ENCODE measurements at places on chromosomes 16 and 17.

- DNase-seq, result peak; percentile 84
Measured at GRCh38 chr17:8125154-8125946, 1.4 kb upstream of the HES7 start.

DNA sequence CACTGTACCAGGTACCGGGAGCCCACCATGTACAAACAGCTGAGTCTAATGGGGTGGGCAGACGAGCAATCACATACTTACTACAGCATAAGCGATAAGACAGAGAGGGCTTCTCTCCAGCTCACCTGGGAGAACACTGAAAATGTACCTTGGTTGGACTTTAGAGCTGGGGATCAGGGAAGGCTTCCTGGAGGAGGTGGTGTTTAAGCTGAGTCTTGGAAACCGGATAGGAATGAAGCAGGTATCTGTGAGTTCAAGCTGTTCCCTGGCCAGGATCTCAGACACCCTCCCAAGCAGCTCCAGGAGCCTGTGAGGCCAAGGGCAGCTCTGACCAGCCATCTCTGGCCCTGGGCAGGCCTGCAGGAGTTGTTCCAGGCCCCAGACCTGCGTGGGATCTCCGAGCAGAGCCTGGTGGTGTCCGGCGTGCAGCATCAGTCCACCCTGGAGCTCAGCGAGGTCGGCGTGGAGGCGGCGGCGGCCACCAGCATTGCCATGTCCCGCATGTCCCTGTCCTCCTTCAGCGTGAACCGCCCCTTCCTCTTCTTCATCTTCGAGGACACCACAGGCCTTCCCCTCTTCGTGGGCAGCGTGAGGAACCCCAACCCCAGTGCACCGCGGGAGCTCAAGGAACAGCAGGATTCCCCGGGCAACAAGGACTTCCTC, 8.0 kb upstream of the SERPINF1 start:
- DNase-seq, result no peak

GRCh38 chr17:55160501-55160900, 104.3 kb upstream of the HLF start:
- DNase-seq, result no peak

DNA sequence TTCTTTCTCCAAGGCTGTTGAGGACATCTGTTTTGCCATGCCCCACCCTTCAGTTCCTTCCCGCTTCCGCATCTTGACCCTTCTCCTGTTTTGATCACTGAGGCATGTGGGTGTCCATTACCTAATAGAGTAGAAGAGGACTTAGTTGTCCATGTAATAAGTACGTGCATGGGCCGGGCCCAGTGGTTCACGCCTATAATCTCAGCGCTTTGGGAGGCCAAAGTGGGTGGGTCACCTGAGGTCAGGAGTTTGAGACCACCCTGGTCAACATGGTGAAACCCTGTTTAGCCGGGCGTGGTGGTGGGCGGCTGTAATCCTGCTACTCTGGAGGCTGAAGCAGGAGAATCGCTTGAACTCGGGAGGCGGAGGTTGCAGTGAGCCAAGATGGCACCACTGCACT, 637.8 kb upstream of the EEF2KMT start:
- no peak for DNase-seq

DNA sequence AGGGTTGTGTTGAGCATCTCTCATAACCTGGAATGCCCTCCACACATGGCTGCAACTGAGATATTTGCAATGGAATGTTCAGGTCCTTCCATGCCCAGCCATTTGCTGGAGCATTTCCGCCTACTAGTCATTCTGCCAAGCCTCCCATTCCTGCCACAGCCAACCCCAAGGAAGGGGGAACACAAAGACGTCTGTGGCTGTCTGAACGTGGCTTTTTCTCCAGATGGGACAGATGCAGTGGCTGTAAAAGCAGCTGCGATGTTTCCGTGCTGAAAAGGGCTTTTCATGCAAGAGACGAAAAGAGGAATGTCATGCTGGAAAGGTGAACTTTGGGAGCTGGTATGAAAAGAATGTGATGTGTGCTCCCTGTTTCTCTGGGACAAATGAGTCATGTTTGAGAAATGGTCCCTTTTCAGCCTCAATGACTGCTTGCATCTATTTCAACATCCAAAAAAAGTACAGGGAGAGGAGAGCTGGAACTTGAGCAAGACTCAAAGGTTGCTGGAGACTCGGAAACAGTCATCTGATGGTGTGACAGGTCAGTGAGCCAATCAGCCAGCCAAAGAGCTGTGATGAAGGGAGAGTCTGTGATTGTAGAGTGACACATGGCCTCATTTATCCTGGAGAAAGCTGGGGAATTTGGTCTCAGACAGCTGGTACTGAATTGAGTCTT, 208.9 kb downstream of the SHISA9 start:
- no peak for DNase-seq

DNA sequence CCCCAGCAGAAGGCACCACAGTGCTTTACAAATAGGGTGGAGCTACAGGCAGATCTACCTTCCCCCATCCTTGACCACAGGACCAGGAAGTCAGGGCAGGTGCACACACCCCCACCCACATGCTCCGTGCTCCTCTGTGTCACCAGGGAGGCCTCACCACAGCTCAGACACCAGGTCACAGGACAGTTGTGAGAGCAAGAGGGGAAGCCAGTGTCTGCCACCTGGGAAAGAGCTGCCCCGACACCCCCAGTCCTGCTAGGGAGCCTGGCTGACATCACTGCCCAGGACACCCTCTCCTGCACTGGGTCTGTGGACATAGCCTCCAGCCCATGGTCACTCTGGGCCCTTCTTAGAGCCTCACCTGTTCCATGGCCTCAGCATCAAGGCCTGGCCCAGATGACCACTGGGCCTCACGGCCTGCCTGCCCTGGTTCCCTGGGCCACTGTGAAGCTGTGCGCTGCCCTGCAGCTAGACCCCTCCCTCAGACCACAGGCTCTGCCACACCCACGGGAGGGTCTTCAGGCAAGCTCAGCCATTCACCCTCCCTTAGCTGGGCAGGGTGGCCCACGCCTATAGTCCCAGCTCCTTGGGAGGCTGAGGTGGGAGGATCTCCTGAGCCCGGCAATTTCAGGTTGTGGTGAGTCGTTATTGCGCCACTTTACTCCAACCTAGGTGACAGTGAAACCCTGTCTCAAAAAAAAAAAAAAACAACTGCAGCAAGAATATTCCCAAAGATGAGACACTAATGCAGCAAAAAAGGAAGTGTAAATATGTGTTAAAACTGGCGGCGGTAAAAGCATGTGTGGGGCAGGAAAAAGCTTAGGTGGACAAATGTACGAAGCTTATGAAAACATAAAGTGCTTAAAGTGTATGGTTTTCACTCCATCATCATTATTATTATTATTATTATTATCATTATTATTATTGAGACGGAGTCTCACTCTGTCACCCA, 14.2 kb downstream of the POLR3K start:
- peak; percentile 27 for DNase-seq

- DNase-seq, result peak; percentile 56
Measured at GRCh38 chr17:5097101-5097834, 14.4 kb downstream of the ZNF232 start.

- DNase-seq, result no peak
Measured at GRCh38 chr17:73194514-73195222, 1.8 kb downstream of the COG1 start.

DNA sequence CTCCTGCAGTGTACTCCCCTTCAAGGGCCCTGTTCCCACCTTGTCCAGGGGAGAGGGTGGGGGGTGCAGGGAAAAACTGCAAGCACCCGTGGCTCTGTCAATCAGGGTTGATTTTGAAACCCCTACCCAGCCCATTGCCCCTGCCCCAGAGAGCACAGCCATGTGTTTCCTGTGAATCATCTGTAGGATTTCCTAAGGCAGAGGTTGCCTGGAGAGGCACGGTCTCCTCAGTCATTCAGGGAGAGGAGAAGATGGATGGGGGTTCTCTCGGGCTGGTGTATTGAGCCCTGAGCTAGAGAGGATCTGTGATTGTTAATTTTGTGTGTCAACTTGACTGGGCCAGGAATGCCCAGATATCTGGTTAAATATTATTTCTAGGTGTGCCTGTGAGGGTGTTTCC, 3.5 kb upstream of the AGRP start:
- DNase-seq, result no peak

GRCh38 chr17:8109661-8110455, 8.5 kb downstream of the ALOXE3 start:
- DNase-seq, result peak; percentile 83

- DNase-seq, result no peak
Measured at GRCh38 chr16:81424771-81425170, 19.8 kb upstream of the CMIP start.

GRCh38 chr17:68095205-68095811, 59.8 kb downstream of the KPNA2 start:
- no peak for DNase-seq

DNA sequence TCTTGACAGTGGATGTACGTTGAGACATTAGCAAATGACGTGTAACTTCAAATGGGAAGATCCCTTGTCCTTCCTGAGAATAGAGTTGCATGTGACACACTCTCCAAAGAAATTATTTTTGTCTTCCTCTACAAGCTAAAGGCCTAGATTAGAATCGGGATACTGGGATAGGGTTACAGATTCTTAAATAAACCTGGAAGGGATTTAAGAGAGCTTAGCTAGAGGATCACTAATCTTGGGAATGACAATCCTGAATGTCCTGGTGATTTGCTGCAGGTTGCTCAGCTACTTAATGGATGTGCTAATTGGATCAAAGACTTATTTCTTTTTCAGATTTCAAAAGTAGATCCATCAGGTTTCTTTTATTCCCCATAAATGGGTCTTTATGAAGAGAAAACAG, 101.9 kb downstream of the KCNJ2 start:
- DNase-seq, result no peak

- no peak for DNase-seq
Measured at GRCh38 chr17:34869641-34870040, 91.6 kb downstream of the CCT6B start.

- peak; percentile 74 for DNase-seq
Measured at GRCh38 chr17:82205720-82206508, 6.7 kb downstream of the CCDC57 start.

GRCh38 chr17:46121165-46121764, 72.0 kb downstream of the KANSL1 start:
- DNase-seq, result no peak

GRCh38 chr16:68921637-68922036, 78.3 kb downstream of the TANGO6 start:
- DNase-seq, result no peak

DNA sequence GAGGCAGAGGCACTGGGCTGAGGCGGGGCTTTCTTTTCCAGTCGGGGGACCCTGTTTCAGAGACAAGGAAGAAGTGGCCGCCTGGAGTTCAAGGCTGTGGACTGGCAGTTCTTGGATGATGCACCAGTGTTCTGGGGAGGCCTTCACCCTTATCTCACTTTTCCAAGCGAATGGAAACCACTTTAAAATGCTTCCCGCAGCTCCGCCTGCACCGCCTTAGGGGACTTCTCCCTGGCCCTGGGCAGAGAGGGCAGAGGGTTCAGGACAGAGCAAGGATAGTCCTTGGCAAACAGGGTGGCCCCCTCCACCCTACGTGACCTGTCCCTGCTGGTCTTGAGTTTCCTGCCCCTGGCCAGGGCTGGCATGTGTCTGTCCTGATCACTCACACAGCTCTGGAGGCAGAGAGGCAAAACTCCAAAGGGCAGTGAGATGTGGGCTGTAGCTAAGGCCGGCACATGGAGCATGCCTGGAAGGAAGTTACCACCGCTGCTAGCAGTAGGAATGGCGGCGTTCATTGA, 20.6 kb downstream of the RTN4RL1 start:
- no peak for DNase-seq

DNA sequence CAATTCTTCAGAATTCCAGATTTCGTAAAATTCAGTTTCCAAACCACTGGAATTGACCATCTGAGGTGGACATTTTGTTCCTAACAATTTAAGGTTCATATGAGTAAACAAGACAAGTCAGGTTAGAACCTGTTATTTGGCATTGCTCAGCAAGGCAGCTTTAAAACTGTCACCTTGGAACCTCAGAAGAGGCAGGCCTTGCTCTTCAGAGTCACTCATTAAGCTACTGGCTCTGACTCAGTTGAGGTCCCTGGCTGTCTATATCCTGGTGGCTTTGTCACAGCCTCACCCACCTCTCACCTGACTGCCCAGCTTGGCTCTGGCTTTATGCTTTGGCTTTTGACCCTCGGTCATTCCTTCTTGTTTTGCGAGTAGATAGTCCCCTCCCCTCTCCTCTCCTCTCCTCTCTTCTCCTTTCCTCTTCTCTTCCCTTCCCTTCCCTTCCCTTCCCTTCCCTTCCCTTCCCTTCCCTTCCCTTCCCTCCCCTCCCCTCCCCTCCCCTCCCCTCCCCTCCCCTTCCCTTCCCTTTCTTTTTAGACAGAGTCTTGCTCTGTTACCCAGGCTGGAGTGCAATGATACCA, 238.4 kb downstream of the SHISA9 start:
- DNase-seq, result no peak

DNA sequence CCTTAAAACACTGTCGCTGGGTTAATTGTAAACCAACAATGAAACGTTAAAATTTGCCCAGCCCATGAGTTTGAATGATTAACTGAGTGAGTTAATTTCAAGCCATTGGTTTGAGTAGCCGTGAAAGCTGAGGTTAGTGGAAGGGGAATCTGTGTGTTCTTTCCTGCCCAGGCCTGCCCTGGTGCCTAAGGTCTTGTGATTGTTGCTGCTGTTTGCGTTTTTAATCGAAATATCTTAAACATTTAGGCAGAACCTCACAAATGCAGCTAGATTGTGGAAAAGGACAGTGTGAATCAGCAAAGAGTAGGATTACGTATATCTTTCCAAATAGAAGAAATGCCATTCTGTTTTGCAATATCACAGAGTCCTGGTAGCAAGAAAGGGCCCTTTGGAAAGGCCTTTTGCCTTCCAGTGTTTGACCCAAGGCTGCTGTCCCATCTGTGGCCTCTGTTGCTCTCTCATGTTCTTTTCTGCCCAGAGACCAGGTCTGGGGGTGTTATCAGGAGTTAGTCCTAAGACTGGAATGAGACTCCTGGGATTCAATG, 113.8 kb downstream of the MSI2 start:
- DNase-seq, result no peak

GRCh38 chr17:70658317-70658716, 489.0 kb downstream of the KCNJ2 start:
- DNase-seq, result no peak

GRCh38 chr17:35244341-35245195, 1.7 kb downstream of the SLFN5 start:
- peak; percentile 81 for DNase-seq

GRCh38 chr17:65434251-65434650, 127.2 kb downstream of the AXIN2 start:
- DNase-seq, result no peak

DNA sequence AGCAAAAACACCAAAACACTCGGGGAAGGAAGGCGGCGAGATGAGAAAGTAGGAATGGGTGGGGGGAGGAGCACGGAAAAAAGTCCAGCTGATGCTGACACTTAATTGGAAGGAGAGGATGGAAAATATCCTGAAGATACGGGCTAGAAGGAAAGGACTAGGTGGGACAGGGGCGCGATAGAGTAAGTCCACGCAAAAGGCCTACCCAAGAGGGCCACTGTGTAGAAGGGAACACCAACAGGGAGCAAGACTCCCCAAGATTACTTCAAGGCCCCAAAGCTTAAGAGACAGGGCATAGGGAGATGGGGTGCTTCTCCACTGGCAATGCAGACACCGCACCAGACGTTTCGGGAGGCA, 736 bp downstream of the APPBP2 start:
- DNase-seq, result no peak

All from stimulated activated CD4-positive, alpha-beta T cell treated with anti-CD3 and anti-CD28 coated beads, Interleukin-4, amount 100 ng/mL, for 1 hour (primary cell).